Stimulated activated CD4-positive, alpha-beta T cell treated with anti-CD3 and anti-CD28 coated beads, TNF-alpha, amount 100 ng/mL, for 1 hour (primary cell): ENCODE measurements at places on chromosomes 7 and 10.

DNA sequence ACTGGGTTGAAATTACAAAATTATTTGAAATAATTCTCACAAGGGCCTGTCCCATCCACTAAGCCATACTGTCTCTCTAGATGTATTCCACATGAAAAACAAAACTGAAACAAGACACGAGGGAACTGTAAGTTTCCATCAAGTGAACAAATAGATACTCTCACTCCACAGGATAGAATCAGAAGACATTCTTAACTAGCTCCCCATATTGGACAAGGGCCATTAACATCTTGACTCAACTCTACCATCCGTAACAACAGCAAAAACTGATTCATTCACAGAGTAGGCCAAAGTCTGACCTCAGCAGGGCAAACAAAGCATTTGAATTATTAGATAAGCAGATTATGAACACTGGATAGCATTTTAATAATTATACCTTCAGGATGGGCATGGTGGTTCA, 29.1 kb downstream of the UBE2H start:
- DNase-seq = no peak

DNA sequence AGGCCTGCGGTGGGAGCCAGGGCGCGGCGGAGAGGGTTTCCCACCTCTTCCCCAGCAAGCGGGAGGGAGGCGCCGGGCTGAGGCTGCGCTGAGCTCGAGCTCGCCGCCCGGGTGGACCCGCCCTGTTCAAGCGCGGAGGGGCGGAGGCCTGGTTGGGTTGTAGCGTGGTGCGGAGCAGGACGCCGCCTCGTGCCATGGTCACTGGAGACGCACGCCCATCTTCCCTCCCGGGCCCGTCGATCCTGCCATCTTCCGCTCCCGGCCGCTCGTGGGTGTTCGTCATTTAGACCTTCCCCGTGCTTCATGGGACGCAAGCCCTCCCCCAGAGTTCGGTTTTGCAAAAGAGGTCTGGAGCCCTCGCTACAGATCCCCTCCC, 9.3 kb upstream of the EN2 start:
- DNase-seq = no peak

- DNase-seq = no peak
Measured at GRCh38 chr10:76454506-76455140, 1023.2 kb downstream of the LRMDA start.

GRCh38 chr10:239109-239508, 103.9 kb downstream of the ZMYND11 start:
- no peak for DNase-seq

DNA sequence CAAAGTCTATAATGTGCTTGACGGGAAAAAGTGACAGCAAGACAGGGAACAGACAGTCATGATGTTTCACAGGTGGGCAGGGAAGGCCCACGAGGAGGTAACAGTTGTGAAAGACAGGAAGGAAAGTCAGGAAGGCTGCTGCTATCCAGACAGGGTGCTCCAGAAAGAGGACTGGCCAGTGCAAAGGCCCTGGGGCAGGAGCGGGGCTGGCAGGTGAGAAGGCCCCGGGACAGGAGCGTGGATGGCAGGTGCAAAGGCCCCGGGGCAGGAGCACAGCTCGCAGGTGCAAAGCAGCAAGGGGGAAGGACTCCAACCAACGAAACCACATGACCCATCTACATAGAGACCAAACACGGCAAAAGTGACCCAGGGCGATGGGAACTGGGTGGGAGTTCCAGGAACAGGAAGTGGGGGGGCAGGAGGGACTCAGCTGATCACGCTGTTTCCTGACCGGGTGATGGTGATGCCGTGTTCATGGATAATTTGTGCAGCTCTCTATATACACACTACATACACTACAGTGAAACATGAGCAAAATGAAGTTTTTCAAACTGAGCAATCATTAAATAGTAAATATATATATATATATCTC, 138.2 kb downstream of the MAD1L1 start:
- DNase-seq = no peak

GRCh38 chr10:121624836-121625486, 26.7 kb upstream of the FGFR2 start:
- DNase-seq = no peak

DNA sequence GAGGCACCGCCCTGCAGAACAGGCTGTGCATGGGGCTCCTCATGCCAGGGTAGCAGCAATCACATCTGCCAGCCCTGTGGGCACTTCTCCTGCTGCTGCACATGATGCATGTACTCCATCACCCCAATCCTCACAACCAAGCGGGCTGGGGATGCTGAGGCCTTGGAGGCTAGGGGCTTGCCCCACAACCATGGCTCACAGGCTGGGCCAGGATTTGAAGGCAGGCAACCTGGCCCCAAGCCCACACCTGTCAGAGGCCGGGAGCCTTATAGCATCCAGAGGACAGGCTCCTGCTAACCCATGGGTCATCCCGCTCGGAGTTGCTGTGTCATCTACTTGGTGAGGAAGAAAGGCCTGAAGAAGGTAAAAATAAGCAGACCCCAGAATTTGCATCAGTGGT, 2.2 kb downstream of the POLM start:
- no peak for DNase-seq

DNA sequence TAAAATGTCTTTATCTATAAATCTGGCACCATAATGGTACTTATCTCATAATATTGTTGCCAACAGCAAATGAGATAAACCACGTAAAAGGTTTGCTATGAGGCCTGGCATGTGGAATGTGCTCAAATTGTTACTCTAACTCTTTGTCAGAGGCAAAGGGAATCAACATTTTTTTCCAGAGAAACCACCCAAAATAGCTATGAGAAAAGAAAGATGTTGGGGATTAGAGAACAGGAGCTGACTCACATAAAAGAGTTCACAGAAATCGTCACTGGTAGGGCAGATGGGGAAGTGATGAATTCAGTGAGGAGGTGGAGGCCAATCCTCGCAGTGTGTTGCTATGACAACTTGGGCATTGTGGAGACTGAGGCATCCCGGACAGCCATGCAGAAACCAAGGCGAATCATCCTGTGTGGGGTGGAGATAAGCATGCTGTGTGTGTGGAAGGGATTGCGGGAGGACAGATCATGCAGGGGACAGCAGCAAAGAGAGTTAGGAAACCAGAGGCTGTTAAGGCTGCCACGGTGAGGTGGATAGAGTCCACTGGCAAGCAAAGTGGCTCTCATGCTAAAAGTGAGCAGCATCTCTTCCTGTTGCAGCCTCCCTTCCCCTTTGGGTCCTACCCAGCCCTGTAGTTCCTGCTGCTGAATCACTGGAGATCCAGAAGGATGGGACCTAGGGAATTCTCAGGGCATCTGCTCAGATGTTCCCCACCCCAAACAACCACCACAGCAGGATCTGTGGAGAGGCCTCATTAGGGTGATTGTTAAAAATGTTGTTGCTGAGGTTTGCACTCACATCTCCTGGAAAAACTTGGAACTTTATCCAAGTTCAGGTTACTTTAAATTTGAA, 103.9 kb downstream of the CUBN start:
- peak; percentile 35 for DNase-seq

GRCh38 chr10:101464599-101464998, 110.6 kb downstream of the BTRC start:
- DNase-seq = no peak

- DNase-seq = no peak
Measured at GRCh38 chr7:11341285-11341944, 367.7 kb downstream of the PHF14 start.

GRCh38 chr7:142412551-142413193, 154.8 kb upstream of the PRSS58 start:
- no peak for DNase-seq

DNA sequence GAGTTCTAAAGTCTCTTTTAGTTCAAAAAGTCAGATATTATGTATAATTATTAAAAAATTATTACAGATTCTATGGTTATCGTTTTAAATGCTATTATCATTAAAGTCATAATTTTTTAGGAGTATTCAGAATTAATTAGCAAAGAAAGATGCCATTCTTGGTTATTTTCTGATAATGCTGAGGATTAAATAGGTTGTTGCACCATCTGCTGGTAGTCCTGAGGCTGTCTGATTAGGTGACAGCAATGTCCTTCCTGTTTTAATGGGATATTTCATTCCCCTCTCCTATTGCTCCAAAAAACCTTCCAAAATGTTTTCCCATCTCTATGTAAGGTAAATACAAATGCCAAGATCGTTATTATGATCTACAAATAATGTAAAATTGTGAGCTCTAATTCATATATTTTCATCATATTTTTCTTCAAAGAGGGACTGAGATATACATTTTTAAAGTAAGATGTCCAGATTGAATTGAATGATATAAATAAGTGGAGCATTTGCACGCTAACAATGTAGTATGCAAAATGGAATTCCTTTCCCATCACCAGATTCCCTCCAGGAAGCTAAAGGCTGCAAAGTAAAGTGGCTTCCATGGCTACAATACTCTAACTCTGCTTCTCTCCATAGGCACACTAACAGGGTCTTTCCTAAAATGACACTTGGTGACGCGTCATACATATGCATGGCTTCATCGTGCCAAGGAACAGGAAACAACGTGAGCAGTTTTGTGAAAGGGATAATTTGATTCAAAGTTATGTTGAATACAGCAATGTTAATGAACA, 58.8 kb upstream of the AKR1E2 start:
- DNase-seq = no peak

DNA sequence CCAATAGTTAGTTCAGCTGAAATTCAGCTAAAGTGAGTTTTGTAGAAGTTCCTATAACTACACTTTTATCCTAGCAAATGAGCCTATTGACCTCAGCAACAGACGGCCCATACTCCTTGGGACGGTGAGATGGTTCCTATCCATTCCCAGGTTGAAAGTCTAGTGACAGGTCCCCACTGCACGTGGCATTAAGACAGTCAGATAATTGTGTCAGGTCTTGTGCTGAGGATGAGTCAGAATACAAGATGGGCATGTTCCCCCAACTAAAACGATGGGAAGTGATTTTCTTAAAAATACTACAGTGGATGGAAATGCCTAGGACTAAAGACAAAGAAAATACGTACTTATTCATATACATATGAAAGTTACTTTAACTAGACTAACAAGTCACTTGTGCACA, 2.1 kb downstream of the CAV1 start:
- no peak for DNase-seq

- DNase-seq = no peak
Measured at GRCh38 chr7:139340808-139341057, 404 bp upstream of the FMC1 start.

DNA sequence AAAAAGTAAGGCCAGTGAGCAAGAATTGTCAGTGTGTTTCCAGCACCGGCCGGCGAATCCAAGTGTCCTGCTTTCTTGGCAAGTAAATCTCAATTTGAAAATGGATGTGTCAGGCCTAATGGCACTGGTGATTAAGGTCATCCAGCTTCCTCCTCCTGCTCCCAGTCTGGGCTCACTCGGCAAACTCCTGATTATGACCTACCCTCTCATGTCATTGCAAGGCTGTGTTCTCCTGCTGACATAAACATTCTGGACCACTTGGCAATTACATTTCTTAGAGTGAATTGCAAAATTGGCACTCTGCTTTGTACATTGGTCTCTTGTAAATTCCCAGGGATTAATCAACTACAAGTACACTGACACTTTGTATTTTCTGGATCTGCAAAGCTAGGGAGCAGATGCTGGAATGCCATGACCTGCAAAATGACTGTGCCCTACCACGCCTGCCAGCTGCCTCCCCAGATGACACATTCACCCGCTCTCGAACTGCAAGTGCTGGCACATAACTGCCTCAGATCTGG, 473.8 kb downstream of the KIF20B start:
- DNase-seq = no peak

GRCh38 chr10:44173608-44173894, 211.3 kb downstream of the CXCL12 start:
- DNase-seq = no peak

GRCh38 chr10:97336006-97336405, 1.5 kb upstream of the FRAT2 start:
- no peak for DNase-seq
